ENCODE measurements at places on chromosomes 7 and 10.

DNA sequence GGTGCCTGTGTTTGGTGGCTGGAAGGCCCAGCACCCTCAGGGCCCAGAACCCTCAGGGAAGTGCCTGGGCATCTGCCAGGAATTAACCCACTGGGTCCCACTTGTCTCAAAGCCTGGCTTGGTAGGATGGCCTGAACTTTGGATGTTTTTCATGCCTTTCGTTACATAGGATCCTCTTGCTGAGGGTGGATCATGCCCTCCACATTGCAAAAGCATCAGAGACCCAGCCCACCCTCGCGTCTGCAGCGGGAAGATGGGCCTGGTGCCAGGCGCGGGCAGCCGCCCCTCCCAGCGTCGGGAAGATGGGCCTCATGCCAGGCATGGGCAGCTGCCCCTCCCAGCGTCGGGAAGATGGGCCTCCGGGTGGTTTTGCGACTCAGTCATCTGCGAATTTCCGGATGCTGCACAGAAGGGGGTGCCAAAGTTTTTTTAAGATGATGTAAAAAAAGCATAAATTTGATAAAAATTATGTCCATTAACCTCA lies 51.9 kb upstream of the PRKAR1B start:
- no peak for DNase-seq

DNA sequence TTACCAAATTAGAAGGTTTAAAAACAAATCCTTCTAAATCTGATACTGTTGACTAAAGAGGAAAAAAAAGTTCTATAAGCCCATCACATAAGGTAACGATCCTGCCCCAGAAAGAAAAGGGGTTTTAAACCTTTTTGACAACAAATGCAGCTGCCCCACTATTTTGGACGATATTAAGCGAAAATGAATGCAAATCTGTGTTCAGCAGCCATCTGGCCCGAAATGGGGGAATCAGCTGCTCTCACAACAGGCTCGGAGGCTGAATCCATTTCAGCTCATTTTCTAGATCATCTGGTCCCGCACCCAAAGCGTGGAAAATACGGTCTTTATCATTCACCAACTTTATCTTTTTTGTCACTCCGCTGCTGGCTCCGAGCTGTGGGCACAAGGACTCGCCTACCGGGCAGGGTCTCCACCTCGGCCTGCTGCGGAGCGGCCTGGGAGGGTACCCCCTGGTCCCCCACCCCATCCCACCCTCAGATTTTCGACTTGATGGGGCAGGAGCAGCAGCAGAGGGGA lies 2.4 kb upstream of the EBF3 start:
- DNase-seq = no peak

- no peak for DNase-seq
Measured at GRCh38 chr7:24652251-24652939, 79.1 kb downstream of the PALS2 start.

DNA sequence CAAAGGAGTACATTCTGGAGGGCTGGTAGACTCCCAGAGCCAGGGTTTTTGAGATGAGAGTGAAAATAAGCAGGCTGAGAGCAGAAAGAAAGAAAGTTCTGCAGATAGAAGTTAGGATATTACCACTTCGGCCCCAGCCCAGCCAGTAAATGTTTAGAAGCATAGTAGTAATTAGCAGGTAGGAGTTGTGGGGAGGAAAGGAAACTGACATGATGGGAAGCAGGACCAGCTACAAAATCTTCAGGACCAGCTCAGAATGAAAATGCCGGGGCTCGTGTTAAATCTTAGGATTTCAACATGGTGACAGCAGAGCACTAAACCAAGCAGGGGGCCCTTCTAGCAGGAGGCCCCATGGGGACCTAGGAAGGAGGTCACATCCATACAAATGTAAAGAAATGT lies 28.7 kb downstream of the PRSS2 start:
- DNase-seq = no peak

- no peak for DNase-seq
Measured at GRCh38 chr7:4775848-4776623, 613 bp downstream of the AP5Z1 start.

DNA sequence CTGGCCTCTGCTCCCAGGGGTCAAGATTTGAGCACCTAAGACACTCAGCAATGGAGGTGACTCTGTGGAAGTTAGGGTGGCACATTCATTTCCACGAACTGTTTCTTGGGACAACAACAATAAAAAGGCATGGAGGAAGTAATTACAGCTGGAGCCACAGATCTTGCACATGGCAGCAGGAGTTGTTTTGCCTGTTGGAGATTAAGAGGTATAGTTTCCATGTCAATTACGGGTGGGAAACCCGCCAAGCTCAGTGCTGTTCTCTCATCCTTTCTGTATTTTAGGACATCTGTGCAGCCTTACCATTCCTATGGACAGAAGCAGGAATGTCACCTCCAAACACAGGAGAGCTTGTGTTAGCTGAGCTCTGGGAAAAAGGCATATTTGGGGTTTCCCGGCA lies 201.2 kb downstream of the SNX10 start:
- DNase-seq = no peak

GRCh38 chr7:22120391-22121053 lies 174.8 kb upstream of the CDCA7L start:
- DNase-seq = no peak

DNA sequence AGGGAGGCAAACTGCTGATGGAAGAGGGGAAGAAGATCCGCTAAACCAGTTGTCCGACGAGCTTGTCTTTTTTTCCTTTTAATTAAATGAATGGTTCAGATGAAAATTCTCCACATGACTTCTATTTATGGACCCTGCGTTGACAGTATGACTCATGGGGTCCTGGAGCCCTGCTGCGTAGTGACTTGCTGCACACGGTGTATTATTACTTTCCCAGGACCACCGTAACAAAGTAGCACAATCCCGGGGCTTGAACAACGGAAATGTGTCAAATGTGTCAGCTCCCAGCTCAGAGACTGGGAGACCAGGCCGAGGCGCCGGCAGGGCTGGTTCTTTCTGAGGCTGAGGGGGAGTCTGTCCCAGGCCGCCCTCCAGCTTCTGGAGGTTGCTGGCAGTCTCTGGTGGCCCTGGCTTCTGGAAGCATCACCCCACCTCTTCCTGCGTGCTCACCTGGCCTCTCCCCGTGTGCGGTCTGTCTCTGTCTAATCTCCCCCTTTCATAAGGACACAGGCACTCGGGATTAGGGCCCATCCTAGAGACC lies 33.8 kb upstream of the MNX1 start:
- no peak for DNase-seq

All from KG1 (cell line).